AG09319 (cell line): ENCODE measurements at places on chromosomes 3 and 15.

- no peak for DNase-seq
Measured at GRCh38 chr3:167991213-167991612, 104.5 kb downstream of the GOLIM4 start.

- DNase-seq: no peak
Measured at GRCh38 chr3:121735047-121735696, 14.4 kb downstream of the GOLGB1 start.

DNA sequence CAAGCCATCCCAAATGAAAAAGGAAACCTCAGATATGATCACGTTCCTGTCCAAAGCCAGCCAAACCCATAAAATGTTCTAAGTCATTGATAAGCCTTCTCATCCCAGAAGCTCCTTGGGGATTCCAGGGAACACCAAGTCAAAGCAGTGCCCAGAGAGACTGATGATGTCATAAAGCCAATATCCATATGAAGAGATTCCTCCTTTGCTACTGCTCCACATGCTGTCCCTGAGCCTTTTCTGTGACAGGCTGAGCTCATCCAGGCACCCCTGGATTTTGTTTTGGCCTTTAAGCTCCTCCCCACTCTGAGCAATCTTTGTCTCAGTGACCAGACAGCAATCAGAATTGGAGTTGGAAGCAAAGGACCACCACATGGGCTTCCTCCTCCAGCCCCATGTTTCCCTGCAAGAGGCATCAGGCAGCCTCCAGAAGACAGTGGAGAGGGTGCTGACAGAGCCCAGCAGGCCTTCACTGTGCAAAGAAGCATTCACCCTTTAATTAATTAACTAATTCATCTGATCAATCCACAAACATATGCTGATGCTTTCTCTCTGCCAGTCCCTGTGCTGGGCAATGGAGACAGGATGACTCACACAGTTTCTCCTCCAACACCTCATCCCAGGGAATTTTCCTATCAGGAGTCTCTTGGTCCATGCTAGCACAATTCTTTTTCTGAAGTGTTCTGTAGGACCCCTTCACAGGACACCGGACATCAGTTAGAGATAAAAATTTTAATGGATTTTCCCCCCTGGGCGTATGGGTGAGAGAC lies 25.0 kb downstream of the MEX3B start:
- DNase-seq: no peak

DNA sequence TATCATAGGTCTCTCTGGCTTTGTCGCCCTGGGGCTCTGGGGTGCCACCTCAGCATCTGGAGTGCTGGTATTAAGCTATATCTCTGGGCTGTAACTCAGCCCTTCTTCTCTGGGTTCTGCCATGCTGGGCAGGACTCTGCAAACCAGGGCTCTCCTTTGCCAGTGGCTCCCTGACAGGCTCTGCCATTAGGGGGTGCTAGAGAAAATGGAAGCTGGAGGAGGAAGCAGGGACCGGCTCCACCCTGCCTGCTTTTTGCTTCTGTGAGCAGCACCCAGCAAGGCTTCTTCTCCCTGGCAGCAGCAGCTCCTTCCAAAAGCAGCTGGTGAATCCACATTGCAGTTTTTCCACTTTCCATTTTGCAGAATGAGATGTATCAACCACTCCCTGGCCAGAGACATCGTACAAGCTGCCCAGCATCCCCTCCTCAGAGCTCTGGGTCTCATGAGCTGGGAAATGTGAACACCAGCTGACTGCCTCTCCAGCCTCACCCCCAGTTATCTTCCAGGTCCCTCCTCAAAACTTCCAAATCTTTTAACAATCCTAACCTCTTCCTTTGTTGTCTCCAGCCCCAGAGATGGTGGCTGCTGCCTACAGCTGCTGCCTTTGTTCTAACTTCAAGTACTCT lies 165.0 kb downstream of the ABHD5 start:
- no peak for DNase-seq

GRCh38 chr3:168424059-168424734 lies 328.5 kb upstream of the GOLIM4 start:
- no peak for DNase-seq

GRCh38 chr15:64071931-64072765 lies 21.5 kb downstream of the CIAO2A start:
- no peak for DNase-seq

DNA sequence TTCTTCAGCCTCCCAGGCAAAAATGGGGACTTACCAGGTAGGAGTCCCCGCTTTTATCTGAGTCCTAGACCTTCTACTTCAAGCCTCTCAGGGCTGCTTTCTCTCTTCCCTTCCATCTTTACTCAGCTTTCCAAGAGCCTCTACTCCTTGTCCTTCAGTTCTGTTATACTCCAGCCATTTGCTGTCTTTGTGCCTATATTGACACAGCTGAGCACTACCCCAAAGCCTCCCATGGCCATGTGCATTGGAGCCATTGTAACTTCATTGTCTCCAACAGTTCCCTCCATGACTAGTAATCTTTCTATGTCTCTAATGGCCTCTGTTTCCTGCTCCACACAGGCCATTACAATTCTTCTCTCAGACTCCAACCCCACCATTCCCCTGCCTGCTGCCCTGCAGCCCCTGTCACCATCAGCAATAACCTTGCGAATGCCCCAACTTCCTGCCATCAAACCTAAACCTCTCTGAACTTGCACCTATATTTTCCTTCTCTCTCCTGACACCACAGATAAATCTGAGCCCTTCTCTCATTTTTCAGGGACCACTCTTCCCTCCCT lies 77.9 kb upstream of the ADPGK start:
- DNase-seq: no peak

DNA sequence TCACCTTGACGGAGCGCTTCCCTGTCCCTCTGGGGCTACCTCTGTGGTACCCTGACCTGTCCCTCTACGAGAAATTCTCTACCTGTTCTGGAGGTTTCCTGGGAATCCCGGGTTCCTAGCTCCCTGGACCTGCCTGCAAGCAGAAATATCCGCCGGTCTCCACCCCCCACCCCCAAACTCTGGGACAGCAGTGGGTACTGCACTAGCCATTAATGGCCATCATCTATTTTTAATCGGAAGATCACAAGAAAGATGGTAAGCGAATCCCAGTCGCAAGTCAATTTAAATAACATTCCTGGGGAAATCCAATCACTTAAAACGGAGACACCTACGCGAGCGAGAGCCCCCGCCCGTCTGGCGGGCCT lies 429 bp upstream of the C3orf80 start:
- DNase-seq: no peak

- DNase-seq: no peak
Measured at GRCh38 chr15:98671060-98672008, 23.0 kb downstream of the IGF1R start.

DNA sequence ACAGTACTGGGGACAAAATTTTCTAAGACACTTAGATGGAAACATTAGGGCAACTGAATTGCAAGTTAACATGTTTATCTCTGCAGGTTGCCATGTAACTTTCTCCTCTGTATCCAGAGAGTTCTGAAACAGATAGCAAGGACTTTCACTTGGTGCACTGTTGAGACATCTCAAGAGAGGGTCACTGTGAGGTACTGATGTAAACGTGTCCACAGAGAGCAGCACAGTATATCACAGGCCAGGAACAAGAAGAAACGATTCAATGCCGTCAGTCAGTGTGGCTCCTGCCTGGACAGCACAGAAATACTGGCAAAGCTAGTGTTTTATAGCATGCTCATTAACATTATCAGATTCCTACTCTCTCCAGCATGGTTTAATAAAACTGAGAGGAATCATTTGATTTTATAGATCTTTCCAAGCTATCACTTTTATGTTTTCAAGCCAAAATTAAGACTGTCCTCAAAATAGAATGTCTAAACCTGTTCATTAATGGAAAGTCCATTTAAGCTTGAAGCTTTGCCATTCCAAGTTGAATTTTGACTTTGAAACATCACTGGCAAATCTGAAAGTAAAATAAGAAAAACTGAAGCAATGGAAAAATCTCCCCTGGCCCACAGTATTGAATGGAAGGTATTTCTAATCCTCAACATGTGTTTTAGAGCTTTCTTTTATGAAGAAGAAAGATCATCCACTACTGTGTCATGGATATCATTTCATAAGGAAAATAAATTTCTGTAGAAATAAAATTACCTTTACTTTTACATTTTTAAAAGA lies 102.7 kb downstream of the IMPG2 start:
- DNase-seq: no peak

DNA sequence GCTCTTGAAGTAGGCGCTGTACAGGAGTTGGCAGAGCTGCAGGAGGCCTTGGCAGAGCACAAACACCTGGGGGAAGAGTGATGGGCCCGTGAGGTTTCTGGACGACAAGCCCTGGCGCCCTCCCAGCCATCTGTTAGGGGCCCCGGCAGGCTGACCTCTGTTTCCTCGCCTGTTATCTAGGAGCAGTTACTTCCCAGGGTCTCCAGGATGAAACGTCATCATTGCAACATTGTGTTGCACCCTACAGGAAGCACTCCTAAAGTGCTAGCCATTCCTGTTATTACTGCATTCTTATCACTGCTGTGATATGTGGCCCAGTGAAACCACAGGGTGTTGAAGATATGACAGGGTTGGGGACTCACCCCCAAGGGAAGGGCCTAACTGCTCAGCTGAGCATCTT lies 50.2 kb downstream of the SLCO2A1 start:
- DNase-seq: no peak
